ENCODE measurements at places on chromosomes 1 and 21. TPM values are rescaled to one million over a fixed set of nuclear protein-coding genes. Genes with fewer than 3 reads are reported as not detected.

- no peak for DNase-seq
- H3K27me3 ChIP-seq, result peaks cover 1% of the 10 kb centered on the region
- no peaks in the 10 kb centered on the region for H3K4me1 ChIP-seq
- no peak overlapping the region for H3K27ac ChIP-seq
- H3K36me3 ChIP-seq, result no peaks in the 10 kb centered on the region
These were observed 95.9 kb downstream of the RASAL2 start for GRCh38 chr1:178189814-178190213.

- H3K36me3 ChIP-seq, result no peaks in the 10 kb centered on the region
- H3K4me3 ChIP-seq, result no peak overlapping the region
- H3K27ac ChIP-seq, result no peak overlapping the region
- no peak for DNase-seq
These were observed 31.9 kb downstream of the WNT9A start for GRCh38 chr1:227915564-227916553.

Gene SHISAL2A
- 5.0 TPM for total RNA-seq

GRCh38 chr1:174425121-174425520, 22.6 kb upstream of the GPR52 start:
- H3K4me3 ChIP-seq, result no peak overlapping the region
- no peaks in the 10 kb centered on the region for H3K36me3 ChIP-seq
- H3K27ac ChIP-seq, result no peak overlapping the region
- no peaks in the 10 kb centered on the region for H3K27me3 ChIP-seq
- H3K4me1 ChIP-seq, result no peaks in the 10 kb centered on the region

GRCh38 chr1:170590921-170591705, 59.1 kb downstream of the GORAB start:
- no peak overlapping the region for H3K4me3 ChIP-seq
- H3K36me3 ChIP-seq, result no peaks in the 10 kb centered on the region
- H3K4me1 ChIP-seq, result peaks cover 2% of the 10 kb centered on the region
- DNase-seq, result no peak

GRCh38 chr21:33151941-33152731, 77.6 kb upstream of the IFNAR2 start:
- no peaks in the 10 kb centered on the region for H3K36me3 ChIP-seq
- peaks cover 25% of the 10 kb centered on the region for H3K27me3 ChIP-seq
- no peak overlapping the region for H3K27ac ChIP-seq
- no peaks in the 10 kb centered on the region for H3K4me1 ChIP-seq
- H3K4me3 ChIP-seq, result no peak overlapping the region
- DNase-seq, result no peak

Gene MNDA
- total RNA-seq, result not detected

GRCh38 chr1:211183747-211184313, 49.9 kb upstream of the KCNH1 start:
- H3K4me3 ChIP-seq, result no peak overlapping the region
- H3K36me3 ChIP-seq, result no peaks in the 10 kb centered on the region
- no peaks in the 10 kb centered on the region for H3K4me1 ChIP-seq

Gene FLG
- total RNA-seq, result not detected

DNA sequence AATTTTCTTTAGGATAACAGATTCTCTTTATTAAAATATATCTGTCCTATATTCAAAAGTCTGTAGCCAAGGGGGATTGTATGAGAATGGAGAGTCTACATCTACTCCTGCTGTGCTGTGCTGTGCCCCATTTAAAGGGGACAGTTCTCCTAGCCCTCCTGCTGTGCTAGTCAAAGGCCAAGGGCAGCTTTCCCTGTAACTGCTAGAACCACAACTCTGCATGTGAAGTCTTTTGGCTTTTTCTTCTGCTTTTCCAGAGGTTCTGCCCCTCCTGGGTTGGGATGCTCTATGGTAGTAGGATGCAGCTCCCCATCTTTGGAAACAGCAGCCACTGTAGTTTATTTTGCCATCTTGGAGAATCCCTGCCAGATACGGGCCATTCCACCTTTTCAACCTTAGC, 197.5 kb upstream of the JUN start:
- no peak overlapping the region for H3K27ac ChIP-seq
- H3K4me1 ChIP-seq, result peaks cover 27% of the 10 kb centered on the region
- H3K27me3 ChIP-seq, result no peaks in the 10 kb centered on the region
- H3K36me3 ChIP-seq, result no peaks in the 10 kb centered on the region

GRCh38 chr1:7393136-7393535, 378.0 kb upstream of the VAMP3 start:
- H3K36me3 ChIP-seq, result no peaks in the 10 kb centered on the region
- no peak overlapping the region for H3K4me3 ChIP-seq
- peak; percentile 18 for DNase-seq
- no peaks in the 10 kb centered on the region for H3K4me1 ChIP-seq
- no peak overlapping the region for H3K27ac ChIP-seq

DNA sequence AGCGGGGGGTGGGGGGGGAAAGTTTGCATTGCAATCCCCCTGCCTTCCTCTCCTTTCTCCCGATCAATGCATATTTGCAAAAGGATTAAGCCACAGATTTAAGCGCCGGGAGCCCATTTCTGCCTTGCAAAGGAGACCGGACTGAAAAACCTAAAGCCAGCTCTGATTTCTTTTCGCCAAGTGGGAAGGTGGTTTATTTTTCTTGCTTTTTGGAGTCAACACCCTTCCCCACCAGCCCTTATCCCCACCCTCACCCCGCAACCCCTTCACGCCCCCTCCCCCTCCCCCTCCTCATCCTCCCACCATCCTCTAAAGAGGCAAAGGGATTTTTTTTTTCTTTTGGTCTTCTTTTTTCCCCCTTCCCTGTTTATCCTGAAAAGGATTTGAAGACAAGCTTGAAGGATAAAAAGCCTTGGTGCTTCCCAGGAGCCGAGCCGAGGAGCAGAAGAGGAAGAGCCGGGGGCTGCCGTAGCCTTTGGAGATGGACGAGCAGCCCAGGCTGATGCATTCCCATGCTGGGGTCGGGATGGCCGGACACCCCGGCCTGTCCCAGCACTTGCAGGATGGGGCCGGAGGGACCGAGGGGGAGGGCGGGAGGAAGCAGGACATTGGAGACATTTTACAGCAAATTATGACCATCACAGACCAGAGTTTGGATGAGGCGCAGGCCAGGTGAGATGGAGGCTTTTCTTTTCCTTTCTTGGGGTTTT, 513 bp downstream of the PBX1 start:
- DNase-seq, result no peak
- no peaks in the 10 kb centered on the region for H3K36me3 ChIP-seq
- H3K27me3 ChIP-seq, result peaks cover 33% of the 10 kb centered on the region
- peak overlapping the region; percentile 49 for H3K4me3 ChIP-seq
- no peak overlapping the region for H3K27ac ChIP-seq
- H3K4me1 ChIP-seq, result peaks cover 2% of the 10 kb centered on the region

Gene TMCO4
- 12.1 TPM for total RNA-seq

GRCh38 chr1:173208146-173208545, 1.0 kb upstream of the TNFSF4 start:
- DNase-seq, result no peak
- H3K4me3 ChIP-seq, result no peak overlapping the region
- H3K27ac ChIP-seq, result no peak overlapping the region
- H3K27me3 ChIP-seq, result peaks cover 30% of the 10 kb centered on the region

Gene CSMD2
- not detected for total RNA-seq

DNA sequence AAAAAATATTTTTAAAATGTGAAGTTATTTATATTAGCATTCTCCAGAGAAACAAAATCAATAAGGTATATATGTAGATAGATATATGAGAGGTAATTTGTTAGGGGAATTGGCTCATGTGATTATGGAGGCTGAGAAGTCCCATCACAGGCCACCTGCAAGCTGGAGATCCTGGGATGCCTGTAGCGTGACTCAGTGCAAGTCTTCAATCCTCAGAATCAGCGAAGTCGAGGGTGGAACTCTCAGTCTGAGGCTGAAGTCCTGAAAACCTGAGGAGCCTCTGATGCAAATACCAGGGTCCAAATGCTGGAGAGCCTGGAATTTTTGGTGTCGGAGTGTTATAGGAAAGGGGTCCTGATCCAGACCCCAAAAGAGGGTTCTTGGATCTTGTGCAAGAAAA, 658.5 kb downstream of the USP25 start:
- no peak overlapping the region for H3K4me3 ChIP-seq
- no peaks in the 10 kb centered on the region for H3K36me3 ChIP-seq
- no peak overlapping the region for H3K27ac ChIP-seq
- DNase-seq, result no peak

DNA sequence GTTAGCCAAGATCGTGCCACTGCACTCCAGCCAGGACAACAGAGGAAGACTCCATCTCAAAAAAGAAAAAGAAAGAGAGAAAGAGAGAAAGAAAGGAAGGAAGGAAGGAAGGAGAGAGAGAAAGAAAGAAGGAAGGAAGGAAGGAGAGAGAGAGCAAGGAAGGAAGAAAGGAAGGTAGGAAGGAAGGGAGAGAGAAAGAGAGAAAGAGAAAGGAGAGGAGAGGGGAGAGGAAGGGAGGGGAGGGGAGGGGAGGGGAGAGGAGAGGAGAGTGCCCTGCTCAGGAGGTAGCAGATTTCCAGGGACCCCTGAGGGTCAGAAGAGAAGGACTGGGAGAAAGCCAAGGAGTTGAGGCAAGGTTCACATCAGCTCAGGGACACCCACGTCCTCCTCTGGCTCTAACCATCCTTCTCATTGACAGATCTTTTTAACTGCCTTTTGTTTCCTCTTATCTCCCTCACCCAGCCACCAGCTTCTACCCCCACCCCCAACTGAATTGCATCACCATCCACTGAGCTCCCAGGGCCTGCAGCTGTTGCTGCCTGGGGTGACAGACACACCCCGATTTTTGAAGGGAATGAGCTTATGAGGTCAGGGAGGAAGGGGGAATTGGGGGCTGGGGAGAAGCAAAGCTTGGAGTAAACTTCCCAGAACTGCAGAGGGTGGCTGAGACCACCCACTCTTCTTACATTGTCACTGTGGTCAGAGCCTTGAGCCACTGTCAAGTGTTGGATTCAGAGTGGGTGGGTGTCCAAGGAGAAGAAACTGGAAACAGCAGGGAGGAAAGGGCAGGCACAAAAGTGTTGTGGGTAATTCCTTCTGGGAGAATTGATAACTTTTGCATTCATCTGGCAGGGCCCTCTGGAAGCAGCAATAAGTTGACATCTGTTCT, 91.6 kb downstream of the GLUL start:
- H3K4me1 ChIP-seq, result peaks cover 30% of the 10 kb centered on the region
- no peaks in the 10 kb centered on the region for H3K36me3 ChIP-seq
- no peaks in the 10 kb centered on the region for H3K27me3 ChIP-seq
- no peak overlapping the region for H3K4me3 ChIP-seq

DNA sequence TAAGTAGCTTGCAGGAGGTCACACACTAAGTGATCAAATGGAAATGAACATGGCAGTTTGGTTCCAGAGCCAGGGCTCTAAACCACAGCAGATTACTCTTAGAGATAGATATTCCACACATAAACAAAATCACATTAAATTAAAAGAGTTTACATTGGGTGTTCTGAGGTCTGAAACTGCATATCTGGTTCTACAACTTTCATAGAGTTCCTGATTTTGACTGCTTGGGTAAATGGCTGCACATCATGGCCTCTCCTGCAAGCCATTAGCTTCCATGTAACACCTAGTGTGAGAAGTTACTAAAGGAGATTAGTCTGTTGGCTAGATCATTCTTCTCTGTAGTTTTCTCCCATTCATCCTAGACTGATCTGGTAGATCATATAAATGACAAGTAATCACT, 12.8 kb upstream of the XCL2 start:
- H3K4me3 ChIP-seq, result no peak overlapping the region
- H3K27me3 ChIP-seq, result peaks cover 12% of the 10 kb centered on the region
- H3K27ac ChIP-seq, result no peak overlapping the region
- peaks cover 32% of the 10 kb centered on the region for H3K4me1 ChIP-seq
- DNase-seq, result no peak

Gene OR14K1
- total RNA-seq, result not detected

Gene BRINP2
- not detected for total RNA-seq

Gene GNAT2
- total RNA-seq, result 0.33 TPM

- DNase-seq, result peak; percentile 64
- peaks cover 4% of the 10 kb centered on the region for H3K27me3 ChIP-seq
- H3K4me1 ChIP-seq, result peaks cover 37% of the 10 kb centered on the region
- peak overlapping the region; percentile 96 for H3K4me3 ChIP-seq
These were observed 1.8 kb downstream of the RERE start for GRCh38 chr1:8815582-8816151.

DNA sequence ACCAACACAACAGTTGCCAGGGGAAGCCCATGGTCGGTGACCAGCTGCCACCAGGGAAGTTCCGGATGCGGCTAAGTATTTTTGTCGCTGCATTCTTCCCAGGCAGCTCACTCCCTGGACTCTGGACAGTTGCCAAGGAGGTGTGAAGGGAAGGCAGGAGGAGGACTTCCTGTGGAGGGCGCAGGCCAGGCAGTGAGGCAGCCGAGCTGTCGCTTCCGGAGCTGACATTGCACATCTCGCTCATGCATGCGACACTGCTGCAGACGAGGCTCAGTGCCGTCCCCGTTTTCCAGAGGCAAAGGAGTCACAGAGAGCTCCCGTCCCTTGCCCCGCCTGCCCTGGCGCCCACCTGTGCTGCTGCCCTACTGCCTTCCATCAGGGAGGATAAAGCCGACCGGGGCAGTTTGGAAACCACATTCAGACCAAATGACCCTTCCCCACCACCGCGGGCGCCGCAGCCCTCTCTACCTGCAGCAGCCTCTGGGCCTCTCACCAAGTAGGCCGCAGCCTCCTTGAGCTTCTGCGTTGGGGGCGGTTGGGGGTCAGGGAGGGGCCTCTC, 81.4 kb downstream of the NENF start:
- DNase-seq, result peak; percentile 62
- no peak overlapping the region for H3K27ac ChIP-seq
- H3K4me1 ChIP-seq, result no peaks in the 10 kb centered on the region

DNA sequence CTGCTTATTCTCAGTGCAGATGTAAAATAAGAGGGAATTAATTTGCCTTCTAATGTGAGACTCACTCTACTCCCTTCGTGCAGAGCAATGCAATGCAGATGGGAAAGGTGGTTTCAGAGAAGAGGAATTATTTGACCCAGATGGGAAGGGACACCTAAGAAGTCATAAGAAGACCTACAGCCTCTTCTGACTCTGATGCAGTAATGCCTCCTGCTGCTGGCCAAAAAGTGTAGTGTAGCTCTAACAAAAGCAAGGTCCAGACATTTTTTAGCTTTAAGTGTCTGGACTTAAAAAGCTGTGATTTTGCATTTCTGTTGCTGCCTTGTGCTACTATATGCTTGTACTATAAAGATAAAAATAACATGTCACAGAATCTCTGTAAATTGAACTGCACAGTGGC, 501.4 kb downstream of the TTLL7 start:
- no peak overlapping the region for H3K27ac ChIP-seq
- peaks cover 25% of the 10 kb centered on the region for H3K36me3 ChIP-seq
- DNase-seq, result no peak
- peaks cover 39% of the 10 kb centered on the region for H3K4me1 ChIP-seq

DNA sequence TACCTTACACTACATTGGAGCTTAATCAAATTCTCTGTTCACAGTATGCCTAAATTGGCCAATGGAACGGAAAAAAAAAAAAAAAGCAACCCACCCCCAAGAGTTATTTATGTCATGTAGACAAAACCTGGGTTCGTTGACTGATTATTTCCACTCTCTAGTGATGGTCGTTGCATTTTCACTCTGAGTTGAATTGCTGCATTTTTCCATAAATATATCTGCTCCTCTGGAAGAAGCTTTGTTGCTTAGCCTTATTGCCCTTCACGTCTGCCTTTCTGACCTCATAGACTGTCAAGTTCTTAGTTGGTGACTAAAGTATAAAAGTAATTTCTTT, 90.2 kb upstream of the RUNX1 start:
- no peaks in the 10 kb centered on the region for H3K27me3 ChIP-seq
- peak overlapping the region; percentile 74 for H3K4me3 ChIP-seq
- H3K36me3 ChIP-seq, result no peaks in the 10 kb centered on the region
- DNase-seq, result no peak
- peaks cover 27% of the 10 kb centered on the region for H3K4me1 ChIP-seq

Gene WDTC1
- total RNA-seq, result 18.2 TPM

Data from activated CD4-positive, alpha-beta T cell treated with anti-CD3 and anti-CD28 coated beads, Interleukin-2, amount 10 ng/mL, durations not matched to agents 24 days and 14 days (primary cell).